Stimulated activated CD4-positive, alpha-beta T cell treated with anti-CD3 and anti-CD28 coated beads, Interleukin-1b, Interleukin-23, amount 100 ng/mL, for 1 hour (primary cell): ENCODE measurements at places on chromosomes 6 and 20.

DNA sequence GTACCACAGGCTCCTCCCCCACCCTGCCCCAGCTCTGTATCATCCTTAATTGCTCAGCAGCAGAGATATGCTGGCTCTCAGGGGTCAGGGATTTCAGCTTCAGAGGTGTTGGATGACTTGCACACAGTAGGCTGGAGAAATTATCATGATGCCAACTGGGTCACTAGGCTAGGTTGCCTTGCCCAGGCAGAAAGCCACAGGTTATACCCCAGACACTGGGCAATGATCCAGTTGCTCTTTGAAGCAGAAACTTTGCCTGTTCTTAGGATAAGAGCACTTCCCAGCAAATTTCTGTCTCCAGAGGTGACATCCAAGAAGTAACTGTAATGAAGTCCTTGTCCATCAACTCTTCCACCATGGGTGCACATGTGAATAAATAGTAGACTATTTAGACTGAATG lies 38.3 kb upstream of the SCML4 start:
- DNase-seq, result no peak

GRCh38 chr20:55103188-55103587 lies 627.8 kb downstream of the DOK5 start:
- no peak for DNase-seq

- DNase-seq, result no peak
Observed at GRCh38 chr20:40866056-40866455, 162.6 kb upstream of the TOP1 start.

- DNase-seq, result no peak
Observed at GRCh38 chr6:158073776-158074175, 92.1 kb downstream of the SYNJ2 start.

- DNase-seq, result no peak
Observed at GRCh38 chr20:14481863-14482262, 144.5 kb upstream of the FLRT3 start.
